ENCODE measurements at places on chromosomes 2 and 18.

DNA sequence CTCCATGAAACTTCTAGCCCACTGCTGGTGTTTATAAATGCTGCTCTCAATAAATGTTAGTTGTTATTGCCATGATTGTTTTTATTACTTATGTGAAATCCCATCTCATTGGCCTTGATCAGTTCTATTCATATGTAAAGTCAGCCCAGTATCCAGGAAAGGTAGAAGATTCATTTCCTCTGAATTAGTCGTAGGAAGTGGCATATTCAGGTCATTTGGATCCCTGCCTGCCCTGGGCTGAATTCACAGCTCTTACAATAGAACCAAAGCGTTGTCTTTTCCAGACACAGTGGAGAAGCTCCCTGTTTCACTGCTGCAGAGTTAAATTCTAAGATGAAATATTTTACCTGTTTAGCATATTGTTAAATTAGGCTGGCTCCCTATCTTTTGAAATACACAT is 70.3 kb downstream of the MAIP1 start:
- no peak for DNase-seq

DNA sequence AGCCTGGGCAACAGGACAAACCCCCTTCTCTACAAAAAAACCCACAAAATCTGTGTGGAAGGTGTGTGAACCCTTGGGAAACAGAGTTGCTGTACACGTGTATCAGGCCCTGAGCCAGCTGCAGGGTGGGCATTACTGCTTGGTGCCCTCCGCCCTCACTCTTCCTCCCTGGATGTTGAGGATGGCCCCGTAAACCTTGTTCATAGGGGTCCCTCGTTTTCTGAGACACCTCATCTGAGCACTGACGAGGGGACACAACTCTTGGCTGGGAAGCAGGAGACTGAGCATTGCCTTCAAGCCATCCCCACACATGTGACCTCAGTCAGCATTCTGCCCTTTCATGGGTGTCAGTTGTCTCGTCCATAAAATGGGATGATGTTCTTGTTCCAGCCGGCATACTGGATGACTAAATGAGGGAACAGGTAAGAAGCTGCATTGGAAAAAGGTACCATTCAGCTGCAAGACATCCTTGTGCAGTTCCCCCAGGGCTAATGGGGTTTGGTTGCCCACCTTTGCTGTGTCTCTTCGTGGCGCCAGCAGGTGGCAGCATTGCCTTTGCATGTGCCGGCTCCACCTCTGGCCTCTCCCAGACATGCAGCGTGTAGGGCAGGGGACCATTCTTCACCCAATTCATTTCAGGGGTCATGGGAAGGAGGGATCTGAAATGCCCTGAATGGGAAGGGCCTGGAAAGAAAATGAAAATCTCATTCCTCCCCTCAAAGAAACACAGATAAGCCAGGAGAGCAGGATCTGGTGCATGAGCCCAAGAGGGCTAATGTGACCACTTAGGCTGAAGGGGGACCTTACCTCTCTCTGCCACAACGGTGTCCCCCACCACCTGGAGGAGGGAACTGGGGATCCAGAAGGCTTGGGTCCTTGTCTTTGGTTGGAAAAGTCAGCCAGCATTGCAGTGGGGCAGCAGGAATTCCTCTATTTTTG is 36.4 kb upstream of the HAAO start:
- DNase-seq: no peak

DNA sequence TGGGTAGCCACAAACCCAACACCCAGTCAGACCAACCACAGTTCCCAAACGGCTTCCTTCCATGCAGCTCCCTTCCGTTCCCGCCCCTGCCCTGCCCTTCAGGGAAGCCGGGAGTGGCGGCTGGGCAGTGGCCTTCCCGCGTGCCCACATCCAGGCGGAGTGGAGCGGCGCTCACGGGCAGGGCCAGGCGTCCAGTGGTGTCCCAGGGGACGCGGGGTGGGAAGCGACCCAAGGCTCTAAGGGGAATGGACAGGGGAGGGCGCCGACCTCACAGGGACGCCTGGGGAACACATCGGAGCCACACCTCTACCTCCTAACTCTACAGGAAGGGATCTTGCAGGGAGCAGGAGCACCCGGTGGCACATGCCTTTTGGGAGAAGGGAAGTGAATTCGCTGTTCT is 225.9 kb upstream of the MGAT5 start:
- no peak for DNase-seq

DNA sequence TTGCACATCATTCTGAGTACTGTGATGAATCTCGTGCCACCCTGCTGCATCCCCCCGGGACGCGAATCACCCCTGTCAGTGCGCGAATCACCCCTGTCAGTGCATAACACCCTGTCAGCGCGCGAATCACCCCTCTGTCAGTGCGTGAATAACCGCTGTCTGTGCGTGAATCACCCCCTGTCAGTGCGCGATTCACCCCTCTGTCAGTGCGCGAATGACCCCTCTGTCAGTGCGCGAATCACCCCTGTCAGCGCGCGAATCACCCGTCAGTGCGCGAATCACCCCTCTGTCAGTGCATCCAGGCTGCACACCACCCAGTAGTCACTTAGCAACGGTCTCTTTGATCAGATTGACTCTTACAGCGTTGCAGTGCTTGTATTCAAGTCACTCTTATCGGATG is 134.4 kb upstream of the TPO start:
- DNase-seq: no peak

GRCh38 chr18:48337053-48337452 is 72.1 kb downstream of the ZBTB7C start:
- no peak for DNase-seq

DNA sequence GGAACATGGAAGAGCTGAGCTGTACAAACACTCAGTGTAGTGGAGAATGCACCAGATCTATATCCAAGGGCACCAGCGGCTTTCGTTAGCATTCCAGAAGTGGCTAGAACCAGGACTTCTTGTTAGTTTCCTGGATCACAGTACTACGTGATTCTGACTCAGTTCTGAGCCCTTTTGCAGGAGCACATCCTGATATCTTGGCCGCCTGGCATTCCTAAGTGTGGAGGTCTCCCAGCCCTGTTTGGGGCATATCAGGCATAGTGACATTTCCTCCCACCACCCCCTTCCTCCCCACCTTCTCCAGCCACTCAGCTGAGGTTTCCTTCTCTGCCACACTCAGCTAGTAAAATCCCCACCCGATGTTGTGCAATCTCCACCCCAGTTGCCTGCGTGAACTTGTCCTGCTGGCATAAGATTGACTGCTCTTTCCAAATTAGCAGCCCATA is 63.4 kb downstream of the BMP10 start:
- no peak for DNase-seq

DNA sequence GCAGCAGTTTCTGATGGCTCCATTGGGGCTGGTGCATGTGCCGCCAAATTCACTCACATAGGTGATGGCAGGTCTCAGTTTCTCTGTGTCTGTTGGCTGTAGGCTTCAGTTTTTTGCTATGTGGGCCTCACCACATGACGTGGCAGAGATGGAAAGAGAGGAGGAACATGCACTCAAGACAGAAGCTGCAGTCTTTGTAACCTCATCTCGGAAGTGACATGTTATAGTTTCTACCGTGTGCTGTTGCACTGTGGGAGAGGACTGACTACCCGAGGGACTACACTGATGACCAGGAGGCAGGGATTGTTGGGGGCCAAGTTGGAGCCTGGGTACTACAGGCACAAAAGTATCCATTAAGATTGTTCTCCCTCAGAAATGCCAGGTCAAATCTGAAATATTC is 9.2 kb upstream of the CNRIP1 start:
- DNase-seq: no peak

DNA sequence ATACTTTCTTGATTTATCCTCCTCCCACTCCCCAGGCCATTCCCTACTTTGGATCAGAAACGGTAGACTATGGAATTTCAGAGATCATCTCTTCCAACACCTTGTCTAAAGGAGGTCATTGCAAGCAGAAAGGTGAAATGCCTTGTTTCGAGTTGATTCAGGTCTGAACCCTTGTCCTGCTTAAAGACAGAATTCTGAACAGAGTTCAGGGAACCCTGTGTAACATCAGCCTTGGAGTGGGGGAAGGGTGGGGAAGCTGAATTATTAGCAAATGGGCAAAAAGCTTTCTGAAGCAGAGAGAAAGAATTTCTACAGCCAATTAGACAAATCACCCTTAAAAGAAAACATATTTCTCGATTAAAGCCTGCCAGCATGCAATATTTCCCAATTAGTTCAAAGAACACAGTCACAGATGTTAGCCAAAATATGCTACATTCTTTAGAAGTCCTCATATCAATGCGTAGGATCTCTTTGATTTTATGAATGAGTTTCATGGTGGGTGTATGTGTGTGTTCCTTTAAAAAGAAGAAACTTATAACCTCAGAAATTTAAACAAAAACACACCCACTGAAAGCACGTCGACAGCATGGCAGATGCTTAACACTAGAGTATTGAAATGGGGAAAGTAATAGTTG is 353.1 kb downstream of the RND3 start:
- DNase-seq: no peak

DNA sequence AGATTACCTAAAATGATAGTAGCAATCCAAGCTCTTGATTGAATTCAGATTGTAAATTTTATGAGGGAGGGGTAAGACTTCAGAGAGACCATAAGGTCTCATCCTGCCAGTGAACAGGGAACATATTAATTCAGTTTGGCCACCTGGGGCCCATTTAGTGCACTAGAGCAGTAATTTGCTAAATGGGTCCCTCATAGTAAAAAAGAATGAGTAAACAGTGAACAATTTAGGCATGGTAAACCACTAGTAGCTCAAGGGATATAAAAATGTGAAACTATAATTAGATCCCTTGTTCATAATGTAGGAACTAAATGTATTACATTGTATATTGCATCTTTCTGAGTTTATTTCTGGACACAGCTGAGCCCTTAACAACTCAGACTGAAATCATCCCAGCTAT is 4.9 kb upstream of the PHLPP1 start:
- DNase-seq: no peak

DNA sequence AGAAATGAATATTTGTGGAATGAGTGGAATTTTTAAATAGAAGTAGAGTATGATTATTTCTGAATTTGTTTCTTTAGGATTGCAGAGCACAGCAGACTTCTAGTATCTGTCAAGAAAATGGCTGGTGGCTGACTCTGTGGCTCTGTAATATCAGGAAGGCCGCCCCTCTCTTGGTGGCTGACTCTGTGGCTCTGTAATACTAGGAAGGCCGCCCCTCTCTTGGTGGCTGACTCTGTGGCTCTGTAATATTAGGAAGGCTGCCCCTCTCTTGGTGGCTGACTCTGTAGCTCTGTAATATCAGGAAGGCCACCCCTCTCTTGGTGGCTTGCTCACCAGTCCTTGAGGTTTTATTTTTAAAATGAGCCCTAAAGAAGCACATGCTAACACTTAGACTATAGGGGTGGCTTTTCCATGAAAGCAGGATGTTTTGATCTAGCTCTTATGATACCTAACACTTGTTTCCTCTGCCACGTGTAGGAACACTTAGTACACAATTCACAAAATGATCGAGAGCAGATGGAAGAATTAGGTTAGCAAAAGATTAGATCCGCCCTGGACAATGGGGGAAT is 85.1 kb upstream of the TTC39C start:
- DNase-seq: no peak

DNA sequence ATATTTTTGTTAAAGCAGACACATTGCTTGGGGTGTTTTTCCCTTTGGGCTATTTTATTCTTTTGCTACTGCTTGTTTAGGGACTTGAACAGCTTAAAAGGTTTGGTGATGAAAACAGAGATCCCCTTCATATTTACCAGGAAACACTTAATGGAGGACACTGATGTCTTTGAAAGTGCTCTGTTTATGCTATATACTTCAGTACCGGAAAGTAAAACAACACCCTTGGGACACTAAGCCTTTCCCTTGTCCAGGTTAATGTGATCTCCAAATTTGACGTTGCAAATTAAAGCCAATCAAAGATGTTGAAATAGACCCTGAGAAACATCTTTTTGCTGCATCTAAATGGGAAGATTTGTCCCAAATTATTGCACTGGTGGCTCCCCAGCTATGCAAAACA is 564.6 kb upstream of the PKDCC start:
- no peak for DNase-seq

DNA sequence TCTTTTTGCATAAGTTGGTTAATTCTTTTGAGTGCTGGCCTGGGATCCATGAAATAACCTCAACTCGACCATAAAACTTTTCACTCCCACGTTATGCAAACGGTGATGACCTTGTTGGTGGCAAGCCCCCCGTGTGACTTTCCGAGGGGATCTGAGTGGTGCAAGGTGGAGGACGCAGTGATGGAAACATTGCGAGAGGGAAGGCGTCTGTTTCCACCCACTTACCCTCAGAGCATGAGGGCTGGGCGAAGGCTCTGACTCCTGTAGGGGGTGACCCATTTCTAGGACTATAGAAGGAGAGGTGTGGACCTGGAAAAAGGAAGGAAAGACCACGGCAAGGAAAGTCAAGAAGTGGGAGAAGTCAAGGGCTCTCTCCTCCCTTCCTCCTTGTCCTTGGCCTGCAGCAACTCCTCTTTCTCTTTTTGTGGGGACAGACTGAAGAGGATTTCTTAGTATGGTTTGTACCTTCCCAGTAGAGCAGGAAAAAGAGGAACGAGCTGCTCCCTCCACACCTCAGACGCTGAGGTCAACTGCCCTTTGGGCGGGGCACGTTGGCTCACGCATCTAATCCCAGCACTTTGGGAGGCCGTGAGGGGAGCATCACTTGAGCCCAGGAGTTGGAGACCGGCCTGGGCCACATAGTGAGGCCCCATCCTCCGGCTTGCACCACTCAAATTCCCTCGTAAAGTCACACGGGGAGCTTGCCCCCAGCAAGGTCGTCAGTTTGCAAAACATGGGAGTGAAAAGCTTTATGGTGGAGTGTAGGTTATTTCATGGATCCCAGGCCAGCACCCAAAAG is 15.5 kb upstream of the CD8A start:
- DNase-seq: no peak

- no peak for DNase-seq
Observed at GRCh38 chr18:74528913-74529312, 5.4 kb upstream of the CNDP1 start.

DNA sequence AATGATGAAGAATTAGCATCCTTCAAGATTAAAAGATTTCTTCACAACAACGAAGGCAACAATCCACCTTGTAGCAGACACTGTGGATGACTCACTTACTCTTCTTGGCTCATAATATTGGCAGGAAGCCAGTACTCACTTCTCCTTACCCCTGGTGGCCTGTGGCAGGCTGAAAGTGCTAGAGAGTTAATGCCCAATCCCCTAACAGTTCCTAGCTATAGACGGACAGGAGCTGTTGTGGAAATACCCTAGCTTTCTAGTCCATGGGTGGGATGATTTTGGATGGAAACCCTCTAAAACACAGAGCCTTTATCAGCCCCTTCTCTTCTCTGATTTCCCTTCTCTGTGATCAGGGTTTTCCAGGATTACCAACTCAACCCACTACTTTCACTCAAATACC is 128.6 kb upstream of the NYAP2 start:
- peak; percentile 25 for DNase-seq

Data from LNCaP clone FGC (cell line).